ENCODE measurements at places on chromosomes 7 and 10.

GRCh38 chr7:86968618-86969017 is 90.8 kb downstream of the ELAPOR2 start:
- no peak for DNase-seq

DNA sequence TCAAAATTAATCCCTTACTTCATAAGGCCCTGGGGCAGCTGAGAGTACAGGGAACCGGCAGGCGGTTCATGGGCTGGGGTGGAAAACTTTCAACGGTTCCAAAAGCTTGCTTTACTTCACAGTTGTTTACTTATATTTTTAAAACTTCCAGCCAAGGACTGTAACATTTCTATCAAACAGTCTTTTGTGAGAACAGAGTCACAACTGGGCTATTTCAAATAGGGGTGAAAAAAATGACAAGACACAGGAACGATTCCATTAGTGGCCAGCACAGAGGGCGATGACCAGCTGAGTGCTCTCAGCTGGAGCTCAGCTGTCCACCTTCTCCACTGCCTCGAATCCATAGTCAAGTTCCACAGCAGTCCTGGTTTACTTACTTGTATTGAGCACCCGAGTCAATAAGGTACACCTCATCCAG is 48.2 kb downstream of the XPNPEP1 start:
- DNase-seq = no peak

DNA sequence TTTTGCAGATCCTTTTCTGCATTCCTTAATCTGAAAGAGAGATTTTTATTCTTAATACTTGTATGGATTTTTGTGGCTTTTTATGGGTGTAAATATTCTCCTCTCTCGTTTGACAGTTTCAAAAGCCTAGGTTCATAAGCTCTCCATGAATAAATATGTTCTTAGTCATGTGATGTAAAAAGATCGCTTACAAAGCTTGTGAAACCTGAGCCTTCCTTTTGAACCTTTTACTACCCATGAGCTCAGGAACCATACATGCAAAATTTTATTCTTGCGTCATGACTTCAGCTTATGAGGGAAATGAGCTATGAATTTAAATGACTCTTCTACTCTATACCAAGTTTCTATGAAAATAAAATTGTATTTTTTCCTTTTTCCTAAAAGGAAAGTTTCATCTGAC is 98.7 kb downstream of the POLL start:
- DNase-seq = no peak

- no peak for DNase-seq
Measured at GRCh38 chr10:62916141-62916603, 100.0 kb upstream of the EGR2 start.

DNA sequence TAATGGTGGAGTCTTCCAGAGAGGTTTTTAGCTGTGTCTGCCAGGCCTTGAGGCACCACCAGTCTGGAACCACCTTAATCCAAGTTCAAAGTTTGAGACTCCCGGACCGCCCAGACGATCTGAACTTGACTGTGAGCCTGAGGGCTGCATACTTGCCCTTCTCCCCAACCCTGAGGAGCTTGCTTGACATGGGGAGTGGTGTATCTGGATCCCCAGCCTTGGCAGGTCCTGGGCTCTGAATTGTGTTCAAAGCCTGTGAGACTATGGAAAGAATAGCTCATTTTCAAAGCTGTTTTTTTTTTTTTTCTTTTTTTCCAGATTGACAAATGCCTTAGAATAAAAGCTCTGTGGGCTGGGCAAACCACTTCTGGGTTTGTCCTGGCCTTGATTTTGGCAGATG is 22.3 kb upstream of the CAMK1D start:
- DNase-seq = no peak

Measured in SK-N-DZ (cell line).